ENCODE measurements at places on chromosomes 1 and 21.

- DNase-seq: no peak
Observed at GRCh38 chr1:10939654-10940450, 72.6 kb upstream of the TARDBP start.

- no peak for DNase-seq
Observed at GRCh38 chr21:38664841-38665240, 140.9 kb upstream of the ETS2 start.

DNA sequence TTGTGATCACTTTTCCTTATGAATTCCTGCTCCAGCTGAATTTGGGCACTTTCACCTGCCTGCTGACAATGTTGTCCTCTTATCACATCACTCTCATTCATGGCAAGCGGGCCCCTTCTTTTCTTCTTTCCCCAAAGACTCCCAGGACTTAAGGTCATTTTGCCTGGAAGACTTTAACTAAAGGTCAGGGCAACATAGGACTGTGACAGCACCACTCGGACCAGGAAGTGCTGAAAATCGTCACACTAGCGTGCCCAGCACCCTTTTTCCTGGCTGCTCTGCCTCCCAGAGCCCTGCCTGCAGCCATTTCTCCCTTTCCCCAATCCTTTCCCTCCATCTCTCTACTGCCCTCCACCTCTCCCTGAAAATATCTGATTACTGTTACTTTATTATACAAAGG is 35.4 kb downstream of the CD34 start:
- DNase-seq: no peak

DNA sequence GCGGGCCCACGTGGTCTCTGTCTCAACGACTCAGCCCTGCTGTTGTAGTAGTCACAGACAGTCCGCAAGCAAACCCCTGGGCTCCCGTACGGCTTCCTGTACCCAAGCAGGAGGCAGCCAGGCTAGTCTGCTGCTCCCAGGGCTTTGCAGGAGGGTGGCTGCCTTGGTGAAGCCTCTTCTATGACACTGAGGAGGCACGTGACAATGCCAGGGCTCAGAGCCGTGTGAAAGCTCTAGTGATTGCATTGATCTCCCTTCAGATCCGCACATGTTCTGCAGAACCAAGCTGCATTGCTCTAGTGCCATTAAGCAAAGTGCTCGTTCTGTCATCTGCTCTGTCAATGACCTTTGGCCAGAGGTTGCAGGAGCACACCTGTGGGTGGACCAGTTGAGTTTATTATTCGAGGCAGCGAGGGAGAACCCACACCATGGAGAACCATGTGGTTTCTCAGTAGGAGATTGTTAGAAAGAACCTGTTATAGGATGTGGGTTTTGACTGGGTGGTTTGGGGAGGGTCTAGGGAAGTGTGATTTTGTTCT is 18.0 kb downstream of the UMODL1 start:
- no peak for DNase-seq

GRCh38 chr1:107252271-107252670 is 111.4 kb downstream of the NTNG1 start:
- no peak for DNase-seq

DNA sequence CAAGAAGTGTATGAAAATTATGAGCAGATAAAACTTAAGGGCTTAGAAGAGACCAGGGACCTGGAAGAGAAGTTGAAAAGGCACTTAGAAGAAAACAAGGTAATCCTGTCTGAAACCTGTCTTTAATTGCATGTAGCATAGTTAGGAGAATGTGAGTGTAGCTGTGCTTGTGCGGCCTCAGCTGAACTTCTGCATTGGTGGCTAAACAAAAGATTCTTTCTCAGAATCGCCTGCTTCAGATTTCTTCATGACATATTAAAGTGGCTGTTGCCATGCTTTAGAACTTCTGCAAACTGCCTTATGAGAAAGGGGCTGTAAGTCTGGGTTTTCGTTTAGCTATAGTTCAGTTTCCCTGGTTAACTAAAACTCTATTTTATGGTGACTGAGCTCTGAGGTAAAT is 94.5 kb downstream of the VPS26C start:
- DNase-seq: no peak

- no peak for DNase-seq
Observed at GRCh38 chr1:183473217-183473536, 878 bp downstream of the SMG7 start.

GRCh38 chr1:18924221-18924691 is 21.9 kb upstream of the ALDH4A1 start:
- DNase-seq: no peak

GRCh38 chr1:52348704-52349300 is 17.2 kb downstream of the CC2D1B start:
- DNase-seq: no peak

DNA sequence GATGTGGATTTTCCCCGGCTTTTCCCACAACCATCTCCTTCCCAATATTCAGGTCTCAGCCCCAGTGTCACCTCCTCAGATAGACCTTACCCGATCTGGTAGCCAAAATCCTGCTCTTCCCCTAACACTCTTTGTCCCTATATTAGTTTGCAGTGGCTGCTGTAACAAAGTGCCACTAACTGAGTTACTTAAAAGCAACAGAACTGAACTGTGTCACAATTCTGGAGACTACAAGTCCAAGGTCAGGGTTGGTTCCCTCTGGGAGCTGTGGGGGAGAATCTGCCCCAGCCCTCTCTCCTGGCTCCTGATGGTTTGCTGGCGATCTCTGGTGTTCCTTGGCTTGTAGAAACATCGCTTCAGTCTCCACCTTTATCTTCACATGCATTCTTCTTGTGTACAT is 64.0 kb downstream of the NENF start:
- DNase-seq: no peak

- DNase-seq: no peak
Observed at GRCh38 chr1:202531472-202531811, 178.8 kb downstream of the SYT2 start.

DNA sequence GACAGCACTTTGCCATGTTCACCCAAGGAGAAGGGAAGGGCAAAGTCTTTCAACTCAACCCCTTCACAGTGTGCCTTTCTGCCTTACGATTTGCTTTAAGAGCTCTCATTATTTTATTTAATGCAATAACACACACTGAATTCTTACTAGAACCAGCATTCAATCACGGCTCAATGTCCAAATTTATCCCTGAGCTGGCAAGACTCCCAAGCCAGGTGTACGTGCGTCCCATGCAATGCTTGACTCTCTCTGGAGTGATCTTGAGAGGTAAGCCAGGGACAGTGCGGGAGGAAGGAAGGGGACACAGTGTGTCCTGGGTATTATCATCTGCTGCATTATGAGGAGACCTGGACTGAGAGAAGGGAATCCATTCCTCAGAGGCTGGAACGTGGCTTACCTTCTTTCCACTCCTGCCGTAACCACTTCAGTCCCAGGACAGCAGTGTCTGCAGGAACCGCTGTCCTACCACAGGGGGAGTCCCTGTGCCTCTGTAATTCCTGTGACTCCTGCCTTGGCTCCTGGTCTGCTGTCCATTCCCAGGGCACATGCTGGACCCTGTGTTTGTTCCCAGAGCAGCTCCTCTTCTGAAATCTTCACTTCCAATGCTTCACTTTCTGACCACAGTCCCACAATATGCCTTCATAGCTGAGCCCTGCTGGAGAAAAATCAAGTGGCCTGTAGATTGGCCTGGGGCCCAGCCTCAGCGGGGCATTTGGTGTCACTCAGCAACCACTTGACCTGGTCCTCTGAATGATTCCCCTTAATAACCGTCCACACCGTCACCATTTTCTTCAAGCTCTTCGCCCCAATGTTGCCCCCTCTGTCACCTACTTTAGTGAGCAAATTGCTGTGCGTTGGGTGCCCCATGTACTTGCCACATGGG is 28.6 kb upstream of the STUM start:
- DNase-seq: no peak

GRCh38 chr1:95304803-95305202 is 70.8 kb downstream of the RWDD3 start:
- no peak for DNase-seq

Data from NCI-H748 treated with DMSO at 0.1 percent for 48 hours (cell line).